ENCODE measurements at places on chromosomes 2 and 18.

- no peak for DNase-seq
These were observed at the start of gene NCKAP5 for GRCh38 chr2:133568172-133568571. TSS of gene NCKAP5 (minus strand) at chr2:133568463. CDS start at chr2:133517526, 50,937 bp downstream.

DNA sequence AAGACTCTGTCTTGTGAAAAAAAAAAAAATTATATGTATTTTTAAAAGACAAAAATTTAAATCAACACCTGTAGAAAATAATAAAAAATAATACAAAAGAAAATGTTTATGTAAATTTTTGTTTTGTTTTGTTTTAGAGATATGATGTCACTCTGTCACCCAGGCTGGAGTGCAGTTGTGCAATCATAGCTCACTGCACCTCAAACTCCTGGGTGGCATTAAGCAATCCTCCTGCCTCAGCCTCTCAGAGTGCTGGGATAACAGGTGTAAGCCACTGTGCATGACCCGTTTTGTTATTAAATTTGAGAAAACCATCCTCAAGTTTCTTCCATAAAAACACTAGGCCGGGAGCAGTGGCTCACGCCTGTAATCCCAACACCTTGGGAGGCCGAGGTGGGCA is 56.2 kb upstream of the B3GNT7 start:
- DNase-seq, result no peak

DNA sequence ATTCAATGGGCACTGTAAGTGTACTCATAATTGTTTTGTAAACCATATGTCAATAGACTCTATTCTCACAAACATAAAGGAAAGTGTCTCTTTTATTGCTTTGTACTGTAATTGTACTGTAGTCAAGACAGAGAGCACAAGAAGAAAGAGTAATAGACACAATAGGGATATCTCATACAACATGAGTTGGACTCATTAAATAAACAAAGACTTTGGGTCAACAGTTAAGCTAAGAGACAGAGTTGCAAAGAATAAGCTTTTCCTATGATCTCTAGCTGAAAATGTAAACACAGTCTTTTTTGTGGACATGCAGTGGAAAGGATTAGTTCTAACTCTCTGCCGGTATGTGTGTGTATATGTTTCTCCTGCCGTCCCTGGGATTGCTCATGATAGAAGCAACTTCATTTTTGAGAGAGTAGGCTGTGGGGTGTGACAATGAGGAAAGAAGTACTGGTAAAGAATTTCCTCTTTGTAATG is 13.9 kb upstream of the KYNU start:
- DNase-seq, result no peak

- no peak for DNase-seq
These were observed 177.6 kb downstream of the LAMA1 start for GRCh38 chr18:6939972-6940371.

GRCh38 chr2:229805559-229805958 is 91.2 kb upstream of the DNER start:
- no peak for DNase-seq

DNA sequence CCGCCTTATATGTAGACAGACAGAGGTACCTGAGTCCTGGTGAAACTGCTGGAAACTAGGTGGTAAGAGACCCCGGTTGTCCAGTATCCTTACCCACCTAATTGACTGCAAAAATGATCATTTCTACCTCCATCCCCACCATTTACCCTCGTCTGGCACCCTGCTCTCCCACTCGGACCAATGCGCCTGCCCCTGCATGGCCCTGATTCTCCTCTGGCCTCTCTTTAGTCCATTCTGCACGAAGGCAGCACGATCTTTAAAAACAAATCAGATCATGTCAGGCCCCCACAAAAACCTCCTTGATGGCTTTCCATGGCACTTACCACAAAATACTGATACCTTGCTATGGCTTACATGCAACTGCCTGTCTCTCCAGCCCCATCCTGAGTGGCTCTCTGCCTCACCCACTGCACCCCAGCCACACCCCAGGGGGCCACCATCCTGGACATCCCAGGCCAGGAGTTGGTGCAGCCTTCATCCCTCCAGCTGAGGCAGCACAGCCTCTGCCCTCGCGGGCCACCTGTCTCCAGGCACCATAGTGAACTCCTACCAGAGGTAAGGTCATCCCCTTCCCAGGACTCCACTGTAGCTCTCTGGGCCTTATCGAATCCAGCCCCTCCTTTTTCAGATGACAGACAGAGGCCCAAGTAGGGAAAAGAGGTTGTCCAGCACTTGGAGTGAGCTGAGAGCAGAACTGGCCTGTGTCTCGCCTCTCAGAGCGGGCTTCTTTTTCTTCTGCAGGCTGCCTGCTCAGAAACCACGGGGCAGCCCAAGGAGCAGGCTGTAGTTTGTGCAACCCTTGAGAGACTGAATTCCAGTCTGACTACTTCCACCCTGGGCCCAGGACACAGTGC is 12.3 kb upstream of the CIB4 start:
- DNase-seq, result no peak

- DNase-seq, result no peak
These were observed 233.6 kb upstream of the RASGRP3 start for GRCh38 chr2:33242845-33243244.

- no peak for DNase-seq
These were observed 24.7 kb downstream of the ASB18 start for GRCh38 chr2:236239276-236240065.

GRCh38 chr2:144366825-144367429 is 153.0 kb downstream of the ZEB2 start:
- no peak for DNase-seq

DNA sequence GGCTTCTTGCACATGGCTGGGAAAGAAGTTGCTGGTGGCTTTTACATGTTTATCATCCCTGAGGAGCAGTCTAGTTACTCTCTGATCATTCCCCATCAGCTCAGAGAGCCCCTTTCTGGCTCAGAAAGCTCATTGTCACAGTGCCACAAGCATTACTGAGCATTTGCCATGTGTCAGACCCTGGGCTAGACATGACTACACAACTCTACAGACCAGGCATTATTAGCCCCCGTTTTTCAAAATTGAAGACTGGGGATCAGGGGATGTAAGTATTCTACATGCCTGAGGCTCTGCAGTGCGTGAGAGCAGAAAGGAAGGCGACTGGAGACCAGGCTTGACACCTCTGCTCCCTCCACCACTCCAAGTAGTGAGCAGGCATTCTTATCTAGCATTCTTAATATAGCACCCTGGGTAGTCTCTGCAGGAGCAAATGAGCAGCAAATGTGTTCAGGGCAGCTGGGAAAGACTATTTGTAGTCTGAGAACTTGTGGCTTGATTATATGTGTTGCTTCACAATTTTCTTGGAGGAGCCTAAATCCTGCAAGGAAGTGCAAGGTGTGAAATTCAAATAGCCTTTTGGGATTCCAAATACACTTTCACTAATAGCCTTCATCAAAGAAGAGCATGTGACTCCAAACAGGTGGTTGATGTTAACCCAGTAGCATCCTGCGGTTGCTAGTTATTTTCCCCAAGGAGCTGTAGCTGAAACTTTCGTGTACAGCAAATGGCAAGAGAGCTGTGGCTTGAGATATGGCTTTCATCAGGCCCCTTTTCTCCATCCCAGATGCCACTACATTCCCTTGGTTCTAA is 143.2 kb downstream of the DDX1 start:
- DNase-seq, result no peak

DNA sequence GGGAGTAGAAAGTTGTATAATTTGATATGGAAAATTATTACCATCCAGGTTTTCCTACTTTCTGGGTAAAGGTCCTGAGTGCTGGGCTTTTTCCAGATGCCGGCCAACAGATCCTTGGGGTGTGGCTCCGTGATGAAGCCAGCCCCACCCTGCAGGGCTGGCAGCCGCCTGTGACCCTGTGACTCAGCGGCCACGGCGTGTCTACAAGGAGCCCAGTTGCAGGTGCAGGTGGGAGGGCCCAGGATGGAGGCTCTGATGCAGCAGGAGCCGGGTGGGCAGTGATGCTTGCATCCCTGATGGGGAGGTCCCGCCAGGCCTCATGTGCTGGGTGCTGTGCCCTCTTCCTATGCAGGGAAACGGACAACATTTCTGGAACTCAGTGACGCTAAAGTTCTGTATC is 96.0 kb upstream of the ALKAL2 start:
- no peak for DNase-seq

DNA sequence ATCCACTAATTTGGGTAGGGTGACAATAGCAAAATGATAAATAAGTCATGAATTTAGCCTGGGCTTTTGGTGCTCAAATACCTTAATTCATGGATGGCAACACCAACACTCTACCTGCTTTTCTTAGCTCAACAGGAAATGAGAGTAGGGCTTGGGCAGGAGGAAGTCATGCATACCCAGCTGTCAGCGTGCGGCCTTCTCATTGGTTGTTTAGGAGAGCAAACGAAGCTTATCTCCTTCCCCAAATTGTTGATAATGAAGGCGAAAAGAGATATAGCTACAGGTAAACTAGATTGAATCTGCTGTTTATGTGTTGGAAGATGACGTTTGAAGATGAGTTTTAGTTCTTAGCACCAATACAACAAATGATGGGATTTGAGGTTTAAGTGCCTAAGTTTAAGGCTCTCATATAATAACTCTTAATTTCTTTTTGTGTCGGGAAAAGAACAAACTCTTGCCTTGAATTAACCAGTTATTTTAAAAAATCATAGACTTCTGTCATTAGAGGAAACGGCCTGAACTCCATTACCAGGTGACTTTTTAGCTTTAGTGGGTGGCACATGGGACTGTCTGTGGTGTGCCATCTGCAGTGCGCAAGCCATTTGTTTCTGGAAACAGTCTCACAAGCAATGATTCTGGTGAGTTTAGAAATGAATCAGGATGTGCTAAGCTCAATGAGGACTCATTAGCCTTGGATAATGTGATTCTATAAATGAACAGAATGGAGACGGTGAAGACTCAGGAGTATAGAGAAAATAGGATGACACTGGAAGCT is 19.8 kb downstream of the MAP4K4 start:
- DNase-seq, result no peak

DNA sequence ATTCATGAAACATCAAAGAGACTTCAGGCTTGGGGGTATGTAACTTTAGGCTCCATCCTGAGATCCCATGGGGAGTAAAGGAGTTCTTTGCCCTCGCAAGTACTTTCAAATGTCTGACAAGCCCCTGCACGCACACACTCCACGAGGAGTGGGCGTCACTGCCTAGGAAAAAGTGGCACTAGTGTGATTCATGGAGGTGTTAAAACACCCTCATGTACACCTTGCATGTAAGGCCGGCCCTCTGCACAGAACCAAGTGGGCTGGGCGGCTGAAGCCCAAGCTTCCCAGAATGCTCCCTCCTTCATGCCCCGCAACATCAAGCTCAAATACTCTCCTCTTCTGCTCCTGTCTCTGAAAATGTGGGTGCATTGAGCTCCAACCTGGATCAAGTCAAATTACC is 7.8 kb downstream of the HS1BP3 start:
- DNase-seq, result no peak

DNA sequence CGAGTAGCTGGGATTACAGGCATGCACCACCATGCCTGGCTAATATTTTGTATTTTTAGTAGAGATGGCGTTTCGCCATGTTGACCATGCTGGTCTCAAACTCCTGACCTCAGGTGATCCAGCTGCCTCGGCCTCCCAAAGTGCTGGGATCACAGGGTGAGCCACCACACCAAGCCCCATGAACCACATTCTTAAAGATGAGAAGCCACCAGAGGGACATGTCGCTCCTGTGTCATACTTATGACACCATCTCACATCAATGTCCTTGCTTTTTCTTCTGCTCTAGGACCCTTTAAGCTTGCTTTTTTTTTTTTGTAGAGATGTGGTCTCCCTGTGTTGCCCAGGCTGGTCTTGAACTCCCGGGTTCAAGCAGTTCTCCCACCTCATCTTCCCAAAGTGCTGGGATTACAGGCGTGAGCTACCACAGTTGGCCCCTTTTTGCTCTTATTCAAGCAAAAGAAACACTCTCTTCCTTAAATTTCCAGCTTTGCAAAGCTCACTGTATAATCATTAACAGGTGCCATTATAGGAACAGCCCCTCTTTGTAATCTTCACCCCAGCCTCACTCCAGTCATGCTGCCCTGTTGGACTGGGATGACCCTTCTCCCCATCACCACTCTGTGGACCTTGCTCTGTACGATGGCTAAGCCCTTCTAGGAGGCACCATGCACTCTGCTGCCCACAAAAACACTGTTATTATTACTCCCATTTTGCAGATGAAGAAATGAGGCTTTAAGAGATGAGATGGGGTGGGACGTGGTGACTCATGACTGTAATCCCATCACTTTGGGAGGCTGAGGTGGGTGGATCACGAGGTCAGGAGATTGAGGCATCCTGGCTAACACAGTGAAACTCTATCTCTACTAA is 10.8 kb upstream of the KCNG3 start:
- DNase-seq, result no peak

DNA sequence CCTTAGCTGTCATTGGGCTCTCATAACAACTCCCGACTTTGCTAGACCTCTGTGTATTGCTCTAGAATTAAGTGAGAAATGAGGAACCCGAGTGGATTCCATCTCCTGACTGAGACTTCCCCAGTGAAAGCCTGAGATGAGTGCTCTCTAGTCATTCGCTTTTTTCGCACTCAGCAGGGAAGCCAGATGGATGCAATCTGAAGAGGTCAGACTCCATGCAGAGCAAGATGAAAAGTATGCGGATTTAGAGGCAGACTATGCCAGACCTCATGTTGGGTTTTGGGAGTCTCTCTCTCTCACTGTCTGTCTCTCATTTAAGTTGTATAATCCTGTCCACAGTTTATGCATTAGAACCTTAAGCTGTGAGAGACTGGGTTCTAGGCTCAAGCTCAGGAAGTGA is 88.6 kb downstream of the SLC5A7 start:
- no peak for DNase-seq

GRCh38 chr2:237231593-237231992 is 145.9 kb downstream of the COPS8 start:
- DNase-seq, result no peak

DNA sequence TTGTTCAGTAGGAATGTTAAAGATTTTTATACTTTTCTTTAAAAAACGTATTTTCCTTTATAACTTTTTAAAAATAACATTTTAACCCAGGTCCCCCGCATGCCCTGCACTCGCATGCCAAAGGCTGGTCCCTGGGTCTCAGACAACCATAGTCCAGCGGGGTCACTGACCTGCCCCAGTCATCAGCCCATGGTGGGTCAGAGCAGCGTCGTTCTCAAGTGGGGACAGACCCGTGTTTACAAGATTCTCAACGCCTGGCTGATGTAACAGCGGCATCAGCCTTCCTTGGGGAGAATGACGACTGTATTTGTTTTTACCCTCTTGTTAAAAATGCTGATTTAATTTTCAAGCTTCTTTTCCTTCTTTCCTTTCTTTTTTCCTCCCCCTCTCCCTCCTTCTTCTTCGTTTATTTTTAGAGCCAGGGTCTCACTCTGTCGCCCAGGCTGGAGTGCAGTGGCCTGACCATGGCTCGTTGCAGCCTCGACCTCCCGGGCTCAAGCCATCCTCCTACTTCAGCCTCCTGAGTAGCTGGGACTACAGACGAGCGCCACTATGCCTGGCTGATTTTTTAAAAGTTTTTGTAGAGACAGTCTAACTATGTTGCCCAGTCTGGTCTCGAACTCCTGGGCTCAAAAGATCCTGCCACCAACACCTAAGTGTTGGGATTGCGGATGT is 1.0 kb upstream of the EFHD1 start:
- no peak for DNase-seq

GRCh38 chr2:205141381-205141780 is 540.9 kb upstream of the NRP2 start:
- DNase-seq, result no peak

GRCh38 chr2:32119161-32119560 is 46.5 kb upstream of the SLC30A6 start:
- no peak for DNase-seq

- DNase-seq, result no peak
These were observed 10.5 kb upstream of the TMSB10 start for GRCh38 chr2:84894758-84895520.

GRCh38 chr18:59528866-59529265 is 168.4 kb downstream of the CCBE1 start:
- no peak for DNase-seq
